ENCODE measurements at places on chromosomes 16 and 17.

- DNase-seq, result peak; percentile 59
Measured at GRCh38 chr17:40038882-40039513, 15.2 kb downstream of the MED24 start.

DNA sequence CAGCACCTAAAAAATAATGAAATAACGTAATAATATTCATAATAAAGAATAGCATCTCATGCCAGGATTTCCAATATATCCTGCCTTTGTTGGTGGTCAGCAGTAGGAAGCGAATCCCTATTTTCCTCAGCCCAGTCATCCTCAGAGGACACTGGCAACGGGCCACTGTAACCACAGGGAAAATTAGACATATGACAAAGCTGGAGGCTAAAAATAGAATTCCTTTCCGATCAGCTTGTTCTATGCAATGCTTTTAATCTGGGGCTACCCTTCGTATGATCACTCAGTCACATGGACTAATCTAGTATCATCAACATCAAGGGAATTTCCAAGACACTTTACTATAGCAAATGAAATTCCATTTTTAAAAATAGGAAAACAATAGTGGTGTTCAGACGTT is 246.9 kb upstream of the KCNJ16 start:
- no peak for DNase-seq

GRCh38 chr17:57707892-57708291 is 37.2 kb downstream of the CCDC182 start:
- no peak for DNase-seq

DNA sequence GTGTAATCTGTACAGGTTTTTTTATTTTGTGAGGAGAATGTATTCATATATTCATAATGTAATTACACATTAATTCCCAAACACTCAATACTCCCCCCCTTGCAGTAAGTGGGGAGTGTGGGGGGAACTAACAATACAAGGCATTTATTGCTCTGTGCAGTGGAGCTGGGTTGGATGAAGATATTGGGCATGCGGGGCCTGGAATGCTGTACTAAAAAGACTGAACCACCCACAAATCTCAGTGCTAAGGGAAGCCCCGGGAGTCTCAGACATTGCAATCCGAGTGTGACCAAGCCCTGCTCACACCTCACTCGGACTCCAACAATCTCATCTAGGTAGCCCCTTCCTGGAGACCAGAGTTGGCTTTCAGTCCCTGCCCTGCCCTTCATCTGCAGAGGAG is 6.0 kb downstream of the PLLP start:
- DNase-seq, result no peak

- DNase-seq, result peak; percentile 21
Measured at GRCh38 chr16:83792391-83792790, 15.4 kb upstream of the HSBP1 start.

- DNase-seq, result peak; percentile 32
Measured at GRCh38 chr17:62966426-62967204, 580 bp downstream of the TANC2 start.

DNA sequence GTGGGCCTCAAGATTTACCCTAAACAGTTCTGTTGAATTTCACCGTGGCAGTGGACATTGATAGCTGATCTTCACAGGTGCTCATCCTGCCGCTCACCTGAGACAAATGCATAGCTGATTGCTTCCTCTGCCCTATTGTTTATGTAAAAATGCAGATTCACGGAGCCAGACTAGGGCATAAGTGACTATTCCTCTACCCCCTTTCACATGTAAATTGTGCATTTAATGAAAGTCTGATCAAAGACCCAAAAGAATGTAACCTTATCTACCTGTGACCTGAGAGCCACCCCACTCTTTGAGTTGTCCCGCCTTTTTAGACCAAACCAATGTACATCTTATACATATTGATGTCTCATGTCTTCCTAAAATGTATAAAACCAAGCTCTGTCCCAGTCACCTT is 312.4 kb upstream of the CDH5 start:
- no peak for DNase-seq

- no peak for DNase-seq
Measured at GRCh38 chr17:33241390-33241789, 51.7 kb downstream of the ASIC2 start.

- DNase-seq, result no peak
Measured at GRCh38 chr17:54408731-54409130, 491.9 kb upstream of the TOM1L1 start.

GRCh38 chr16:57735755-57736418 is at the start of gene KATNB1:
KATNB1 (plus strand) TSS chr16:57735770; CDS start chr16:57737244, 1,474 bp downstream.
- DNase-seq, result peak; percentile 57

- no peak for DNase-seq
Measured at GRCh38 chr17:59757470-59757869, 50.0 kb downstream of the VMP1 start.

- DNase-seq, result no peak
Measured at GRCh38 chr17:6702567-6703215, 10.5 kb downstream of the SLC13A5 start.

- no peak for DNase-seq
Measured at GRCh38 chr17:45763182-45763581, 20.9 kb upstream of the CRHR1 start.

- no peak for DNase-seq
Measured at GRCh38 chr16:57998992-57999365, 1.5 kb downstream of the ZNF319 start.
